ENCODE measurements at places on chromosomes 3 and 15.
A peak's percentile ranks its signal among the peaks of the same experiment; 100 is the strongest.

GRCh38 chr3:46536758-46537157 is 29.3 kb downstream of the LRRC2 start:
- DNase-seq: no peak

- peak; percentile 70 for DNase-seq
These were observed 265.2 kb upstream of the TLE3 start for GRCh38 chr15:70362886-70363285.

GRCh38 chr15:93819826-93820225 is 411.5 kb upstream of the MCTP2 start:
- DNase-seq: no peak

DNA sequence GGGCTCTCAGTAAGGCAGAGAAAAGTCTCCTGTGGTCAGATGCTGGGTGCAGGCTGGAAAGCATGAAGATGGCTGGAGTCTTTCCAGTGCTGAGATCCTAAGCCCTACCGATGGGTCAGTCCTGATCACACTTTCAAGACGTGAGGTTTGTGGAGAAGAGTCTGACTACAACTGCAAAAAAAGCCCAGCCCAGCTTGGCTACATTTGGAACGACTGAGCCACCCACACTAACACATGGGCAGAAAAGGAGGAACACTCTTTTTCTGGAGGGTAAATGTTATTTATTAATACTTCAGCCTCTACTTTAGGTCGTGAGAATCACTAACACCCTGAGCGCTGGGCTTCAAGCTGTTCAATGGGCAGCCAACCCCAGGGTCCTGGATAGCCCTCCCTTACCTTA is 22.0 kb upstream of the C3orf22 start:
- DNase-seq: no peak

- DNase-seq: peak; percentile 78
These were observed 21.9 kb downstream of the HCN4 start for GRCh38 chr15:73346735-73347312.

DNA sequence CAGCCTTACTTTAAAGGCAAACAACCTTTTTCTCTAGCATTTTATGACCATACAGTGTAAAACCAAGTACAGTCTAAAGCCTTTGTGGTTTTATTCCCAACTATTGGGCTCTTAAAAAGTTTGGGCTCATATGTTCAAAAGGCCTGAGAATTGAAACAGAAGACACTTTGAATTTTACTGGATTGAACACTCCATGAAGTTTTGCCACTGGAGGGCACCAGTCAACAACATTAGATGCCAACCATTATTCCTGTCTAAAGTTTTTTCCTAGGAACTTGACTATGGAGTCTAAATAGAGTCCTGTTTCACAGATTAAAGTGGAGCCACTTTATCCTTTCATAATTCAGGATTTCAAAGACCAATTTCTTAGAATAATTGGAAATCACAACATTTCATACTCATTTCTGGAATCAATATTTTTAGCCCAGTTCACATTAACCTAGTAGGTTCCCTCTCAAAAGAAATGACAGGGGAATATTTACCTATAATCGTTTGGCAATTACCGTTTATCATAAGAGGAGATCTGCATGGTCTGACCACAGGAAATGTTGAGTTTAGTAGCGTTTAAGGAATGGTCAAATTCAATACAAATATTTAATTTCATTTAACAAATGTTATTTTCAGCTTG is 244.1 kb upstream of the PDZRN3 start:
- peak; percentile 70 for DNase-seq

DNA sequence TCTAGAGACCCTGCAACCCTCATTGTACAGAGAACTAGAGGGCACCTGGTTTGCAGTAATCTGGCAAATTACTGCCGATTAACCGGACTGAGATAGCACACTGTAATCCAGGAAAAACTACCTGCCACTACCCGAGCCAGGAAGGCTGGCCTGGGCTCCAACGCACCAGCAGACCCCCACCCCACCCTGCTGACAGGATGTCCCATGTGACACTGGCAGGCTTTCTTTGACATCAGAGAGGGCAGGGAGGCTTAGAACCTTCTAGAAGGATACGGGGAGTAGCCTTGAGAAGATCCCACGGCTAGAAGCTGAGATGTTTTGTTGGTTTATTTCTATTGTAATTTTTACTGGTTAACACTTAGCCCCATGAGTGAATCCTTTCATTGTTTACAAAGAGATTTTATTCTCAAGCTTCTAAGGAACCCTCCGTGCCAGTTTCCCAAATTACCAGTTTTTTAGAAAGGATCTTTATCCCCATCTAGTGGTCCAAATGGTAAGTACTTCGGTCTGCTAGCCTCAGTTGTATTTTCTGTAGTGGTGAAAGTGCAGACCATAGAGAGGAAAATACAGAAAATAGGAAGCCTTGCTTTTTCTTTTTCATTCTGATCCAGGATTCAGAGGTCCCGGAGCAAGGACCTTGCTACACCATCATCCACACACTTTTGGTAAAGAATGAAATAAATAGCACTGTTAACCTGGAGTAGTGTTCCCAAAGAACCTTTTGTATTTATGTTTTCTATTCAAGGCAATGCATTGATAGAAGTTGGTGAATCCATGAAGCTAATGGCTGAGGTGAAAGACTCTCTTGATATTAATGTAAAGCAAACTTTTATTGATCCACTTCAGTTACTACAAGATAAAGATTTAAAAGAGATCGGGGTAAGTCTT is 81.9 kb upstream of the ADAMTSL3 start:
- peak; percentile 42 for DNase-seq

DNA sequence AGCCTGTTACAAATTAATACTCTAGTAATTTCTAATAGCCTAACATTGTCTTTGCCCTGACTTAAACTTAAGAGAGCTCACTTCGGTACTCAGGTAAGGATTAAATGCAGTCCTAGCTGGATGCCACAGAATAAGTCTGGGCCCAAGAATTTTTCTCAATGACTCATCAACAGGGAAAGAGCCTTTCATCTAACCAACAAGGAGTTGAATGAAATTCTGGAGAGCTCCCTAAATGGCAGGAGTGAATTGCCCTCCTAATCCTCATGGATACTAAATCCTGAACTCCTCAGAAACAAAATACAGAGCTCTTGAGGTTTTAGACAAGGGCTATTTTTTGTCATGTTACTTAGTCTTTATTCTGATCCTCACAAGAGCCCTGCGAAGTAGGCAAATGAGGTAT is 159.5 kb downstream of the PLCH1 start:
- peak; percentile 51 for DNase-seq

- no peak for DNase-seq
These were observed 426.4 kb downstream of the TUSC7 start for GRCh38 chr3:117136003-117136402.

GRCh38 chr15:31307270-31308184 is 19.1 kb upstream of the KLF13 start:
- no peak for DNase-seq

DNA sequence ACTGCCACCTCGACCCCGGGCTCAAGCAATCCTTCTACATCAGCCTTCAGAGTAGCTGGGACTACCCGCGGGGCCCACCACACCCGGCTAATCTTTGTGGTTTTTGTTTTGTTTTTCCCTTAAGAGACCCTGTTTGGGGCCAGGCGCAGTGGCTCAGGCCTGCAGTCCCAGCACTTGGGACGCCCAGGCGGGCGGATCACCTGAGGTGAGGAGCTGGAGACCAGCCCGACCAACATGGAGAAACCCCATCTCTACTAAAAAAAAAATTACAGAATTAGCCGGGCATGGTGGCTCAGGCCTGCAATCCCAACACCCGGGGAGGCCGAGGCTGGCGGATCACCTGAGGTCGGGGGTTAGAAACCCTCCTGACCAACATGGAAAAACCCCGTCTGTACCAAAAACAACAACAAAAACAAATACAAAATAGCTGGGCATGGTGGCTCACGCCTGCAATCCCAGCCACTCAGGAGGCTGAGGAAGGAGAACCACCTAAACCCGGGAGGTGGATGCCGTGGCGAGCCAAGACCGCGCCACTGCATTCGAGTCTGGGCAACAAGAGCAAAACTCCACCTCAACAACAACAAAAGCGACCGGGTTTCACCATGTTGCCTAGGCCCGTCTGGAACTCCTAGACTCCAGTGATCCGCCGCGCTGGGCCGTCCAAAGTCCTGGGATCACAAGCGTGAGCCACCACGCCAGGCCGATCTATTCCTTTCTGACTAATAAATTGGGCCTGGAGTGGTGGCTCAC is 8.1 kb upstream of the FAN1 start:
- DNase-seq: no peak

DNA sequence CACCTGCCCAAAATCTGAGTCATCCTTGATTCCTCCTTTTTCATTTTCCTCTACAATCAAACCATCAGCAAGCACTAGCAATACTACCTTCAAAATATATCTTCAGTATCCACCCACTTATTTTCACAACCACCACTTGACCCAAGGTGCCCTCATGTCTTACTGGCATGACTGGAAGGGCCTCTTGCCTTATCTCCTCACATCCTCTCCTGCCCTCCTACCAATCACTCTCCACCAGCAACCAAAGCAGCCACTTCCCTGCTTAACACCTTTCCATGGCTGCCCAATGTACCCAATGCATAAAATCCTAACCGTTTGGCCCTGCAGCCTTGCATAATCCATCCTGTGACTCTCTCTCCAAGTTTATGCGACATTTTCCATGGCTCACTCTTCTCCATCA is 76.0 kb downstream of the MTHFS start:
- no peak for DNase-seq

- no peak for DNase-seq
These were observed 4.1 kb downstream of the PLA2G4F start for GRCh38 chr15:42152196-42152920.

GRCh38 chr15:66947471-66947870 is 117.9 kb upstream of the SMAD3 start:
- DNase-seq: peak; percentile 30

DNA sequence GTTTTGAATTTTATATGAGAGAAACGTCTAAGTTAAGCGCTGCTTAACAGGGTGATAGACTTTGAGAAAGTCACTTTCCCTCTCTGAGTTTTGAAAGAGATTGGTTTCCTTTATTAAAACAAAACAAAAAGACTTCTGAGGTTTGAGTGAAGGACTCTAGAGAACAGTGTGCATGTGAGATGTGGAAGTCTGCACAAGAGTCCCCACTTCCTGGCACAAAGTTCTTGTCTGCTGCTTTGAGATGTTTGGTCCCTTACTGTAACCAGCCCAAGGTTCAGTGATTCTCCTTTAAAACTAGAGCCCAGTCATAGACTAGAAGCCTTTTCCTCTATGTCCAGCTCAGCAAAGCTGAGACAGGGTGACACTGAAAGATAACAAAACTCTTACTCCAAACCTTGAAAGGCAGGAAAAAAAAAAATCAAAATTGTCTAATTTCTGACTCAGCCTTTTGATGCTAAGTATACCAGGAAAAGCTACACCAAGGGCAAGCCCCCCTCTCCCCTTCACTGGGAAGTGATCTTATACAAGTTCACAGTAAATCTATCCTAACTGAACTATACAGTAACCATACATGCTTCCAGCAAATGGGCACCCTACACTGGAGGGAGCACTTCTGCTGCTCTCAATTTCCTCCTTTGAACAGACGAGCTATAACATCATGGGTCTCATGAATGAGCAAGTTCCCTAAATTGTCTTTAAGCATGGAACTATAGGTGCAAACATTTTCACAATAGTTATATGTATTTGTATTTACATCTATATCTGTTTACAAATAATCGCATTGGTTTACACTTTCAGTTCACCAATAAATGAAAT is 2.3 kb downstream of the POPDC2 start:
- DNase-seq: no peak

GRCh38 chr15:75695634-75696310 is 16.9 kb downstream of the CSPG4 start:
- no peak for DNase-seq

DNA sequence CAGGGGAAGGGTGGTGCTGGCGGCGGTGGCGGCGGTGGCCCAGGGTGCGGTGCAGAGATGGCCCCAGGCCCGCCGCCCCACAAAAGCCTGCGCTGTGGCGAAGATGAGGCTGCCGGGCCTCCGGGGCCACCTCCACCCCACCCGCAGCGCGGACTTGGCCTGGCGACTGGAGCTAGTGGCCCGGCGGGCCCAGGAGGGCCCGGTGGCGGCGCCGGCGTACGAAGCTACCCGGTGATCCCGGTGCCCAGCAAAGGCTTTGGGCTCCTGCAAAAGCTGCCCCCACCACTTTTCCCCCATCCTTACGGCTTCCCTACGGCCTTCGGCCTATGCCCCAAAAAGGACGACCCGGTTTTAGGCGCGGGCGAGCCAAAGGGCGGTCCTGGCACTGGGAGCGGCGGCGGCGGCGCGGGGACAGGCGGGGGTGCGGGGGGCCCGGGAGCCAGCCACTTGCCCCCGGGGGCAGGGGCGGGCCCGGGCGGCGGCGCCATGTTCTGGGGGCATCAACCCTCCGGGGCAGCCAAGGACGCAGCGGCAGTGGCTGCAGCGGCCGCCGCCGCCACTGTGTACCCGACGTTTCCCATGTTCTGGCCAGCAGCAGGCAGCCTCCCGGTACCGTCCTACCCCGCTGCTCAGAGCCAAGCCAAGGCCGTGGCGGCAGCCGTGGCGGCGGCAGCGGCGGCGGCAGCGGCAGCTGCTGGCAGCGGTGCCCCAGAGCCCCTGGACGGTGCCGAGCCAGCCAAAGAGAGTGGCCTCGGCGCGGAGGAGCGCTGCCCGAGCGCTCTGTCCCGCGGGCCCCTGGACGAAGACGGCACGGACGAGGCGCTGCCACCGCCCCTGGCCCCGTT is 1.6 kb downstream of the SKOR1 start:
- peak; percentile 16 for DNase-seq

All from astrocyte of the hippocampus (primary cell).